ENCODE measurements at places on chromosomes 7 and 10. TPM values are rescaled to one million over a fixed set of nuclear protein-coding genes. Genes with fewer than 3 reads are reported as not detected.

Gene IRF5
- total RNA-seq = 8.7 TPM

DNA sequence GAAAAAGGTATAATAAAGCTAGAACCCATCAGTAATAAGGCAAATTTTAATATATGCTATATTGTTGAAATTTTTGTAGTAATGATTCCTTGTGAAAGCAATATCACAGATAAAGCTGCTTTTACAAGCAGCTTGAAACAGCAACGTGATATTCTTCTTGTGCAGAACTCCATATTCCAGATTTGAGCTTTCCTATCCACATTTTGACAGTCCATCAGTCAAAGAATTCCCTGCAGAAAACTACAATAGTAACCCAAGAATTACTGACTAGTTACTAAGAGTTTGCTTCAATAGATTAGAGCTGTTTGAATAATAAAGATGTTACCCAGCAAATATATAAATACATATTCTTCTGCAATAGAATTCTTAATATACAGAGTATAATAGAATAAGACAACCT, 291.2 kb downstream of the KCND2 start:
- no peak for DNase-seq

GRCh38 chr10:104034401-104035193, 51.1 kb downstream of the COL17A1 start:
- no peak for DNase-seq

Gene MEPCE
- total RNA-seq = 37.0 TPM

Gene SMURF1
- 37.0 TPM for total RNA-seq

Gene ANK3
- total RNA-seq = 203 TPM

DNA sequence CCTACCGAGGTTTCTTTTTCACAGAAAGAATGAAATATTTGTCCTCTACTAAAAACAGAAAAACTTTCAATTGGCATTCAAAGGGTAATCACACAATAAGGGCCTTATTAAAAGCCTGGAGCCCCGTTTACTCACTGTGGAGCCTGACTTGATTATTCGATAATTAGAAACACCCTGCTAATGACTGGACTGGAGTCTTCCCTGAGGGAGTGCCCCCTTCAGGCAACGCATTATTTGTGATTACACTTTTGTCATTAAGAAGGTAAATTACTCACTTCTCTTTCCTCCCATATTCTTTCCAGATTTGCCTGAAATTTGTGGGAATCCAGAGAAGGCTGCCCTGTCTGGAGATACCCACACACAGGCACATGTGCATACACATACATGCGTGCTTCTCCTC, 444.2 kb upstream of the NPVF start:
- no peak for DNase-seq

GRCh38 chr10:101565370-101565900, 22.6 kb downstream of the POLL start:
- peak; percentile 7 for DNase-seq

DNA sequence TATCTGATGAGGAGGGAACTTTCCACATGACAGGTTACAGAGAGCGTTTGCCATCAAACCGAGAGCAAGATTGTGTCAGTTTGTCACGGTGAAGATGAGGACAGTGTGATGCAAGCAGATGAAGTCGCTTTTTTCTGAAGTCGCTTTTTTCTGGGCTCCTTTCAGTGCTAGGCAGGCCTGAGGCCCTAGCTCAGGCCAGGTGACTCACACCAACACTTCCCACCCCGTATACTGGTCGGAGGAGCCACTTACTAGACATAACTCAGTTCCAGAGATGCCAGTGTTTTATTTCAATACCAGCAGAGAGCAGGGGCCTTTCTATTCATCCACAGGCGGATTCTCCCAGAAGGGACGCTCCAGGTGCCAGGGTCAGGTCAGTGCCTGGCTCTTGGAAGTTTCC, 58.9 kb downstream of the SFMBT2 start:
- no peak for DNase-seq

DNA sequence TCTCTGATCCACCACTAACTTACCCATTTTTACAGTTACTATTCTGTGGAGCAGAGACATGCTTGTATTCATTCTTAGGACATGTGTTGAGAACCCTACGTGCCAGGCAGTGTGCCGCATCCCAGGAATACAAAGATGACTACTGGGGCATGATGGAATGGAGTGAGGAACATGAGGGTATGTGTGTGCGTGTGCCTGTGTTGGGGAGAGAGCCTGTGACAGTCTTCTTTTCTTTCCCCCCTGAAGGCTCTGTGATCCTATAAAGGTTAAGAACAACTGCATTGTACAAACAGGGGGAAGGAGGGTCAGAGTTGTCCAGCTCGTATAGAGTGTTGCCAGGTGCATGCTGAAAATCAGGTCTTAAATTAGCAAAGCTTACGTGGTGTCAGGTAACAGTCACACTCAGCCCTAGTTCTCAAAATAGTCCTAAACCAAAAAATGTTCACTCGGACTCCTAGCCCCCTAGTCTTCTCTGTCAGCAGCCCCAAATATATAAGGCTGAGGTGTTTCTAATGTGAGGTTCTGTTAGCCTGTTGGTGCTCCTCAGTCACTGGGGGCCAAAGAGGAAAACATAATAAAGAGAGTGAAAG, 161.9 kb downstream of the CELF2 start:
- no peak for DNase-seq

Gene TMEM225B
- 3.5 TPM for total RNA-seq

Data from sciatic nerve (tissue), 2 donors.